ENCODE measurements at places on chromosomes 16 and 17. TPM values are rescaled to one million over a fixed set of nuclear protein-coding genes. Genes with fewer than 3 reads are reported as not detected.

COX6A2 gene
- not detected for total RNA-seq

- H3K36me3 ChIP-seq, result no peaks in the 10 kb centered on the region
- no peak for DNase-seq
Measured at GRCh38 chr16:50685462-50686063, 4.5 kb upstream of the SNX20 start.

CMTM2 gene
- 51.2 TPM for total RNA-seq

DNA sequence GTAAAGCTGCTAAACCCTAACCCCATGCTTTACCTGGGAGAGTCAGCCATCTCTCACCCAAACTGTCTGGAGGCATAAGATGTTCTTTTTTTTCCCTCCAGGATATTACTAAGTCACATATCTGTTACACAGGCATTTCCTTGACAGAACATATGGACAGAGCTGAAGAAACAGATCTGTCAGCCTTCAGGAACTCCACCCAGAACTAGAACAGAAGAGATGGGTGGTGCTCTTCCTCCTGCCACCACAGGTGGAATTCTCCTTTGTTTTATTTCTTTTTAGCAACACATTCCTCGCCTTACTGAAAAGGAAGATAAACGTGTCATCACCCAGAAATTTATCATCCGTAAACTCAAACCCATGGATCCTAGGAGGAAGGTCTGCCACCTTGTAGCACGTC, 8.8 kb downstream of the MYCBPAP start:
- no peaks in the 10 kb centered on the region for H3K27me3 ChIP-seq
- H3K36me3 ChIP-seq, result no peaks in the 10 kb centered on the region
- no peaks in the 10 kb centered on the region for H3K4me1 ChIP-seq
- no peak overlapping the region for H3K27ac ChIP-seq
- H3K4me3 ChIP-seq, result no peak overlapping the region

DNA sequence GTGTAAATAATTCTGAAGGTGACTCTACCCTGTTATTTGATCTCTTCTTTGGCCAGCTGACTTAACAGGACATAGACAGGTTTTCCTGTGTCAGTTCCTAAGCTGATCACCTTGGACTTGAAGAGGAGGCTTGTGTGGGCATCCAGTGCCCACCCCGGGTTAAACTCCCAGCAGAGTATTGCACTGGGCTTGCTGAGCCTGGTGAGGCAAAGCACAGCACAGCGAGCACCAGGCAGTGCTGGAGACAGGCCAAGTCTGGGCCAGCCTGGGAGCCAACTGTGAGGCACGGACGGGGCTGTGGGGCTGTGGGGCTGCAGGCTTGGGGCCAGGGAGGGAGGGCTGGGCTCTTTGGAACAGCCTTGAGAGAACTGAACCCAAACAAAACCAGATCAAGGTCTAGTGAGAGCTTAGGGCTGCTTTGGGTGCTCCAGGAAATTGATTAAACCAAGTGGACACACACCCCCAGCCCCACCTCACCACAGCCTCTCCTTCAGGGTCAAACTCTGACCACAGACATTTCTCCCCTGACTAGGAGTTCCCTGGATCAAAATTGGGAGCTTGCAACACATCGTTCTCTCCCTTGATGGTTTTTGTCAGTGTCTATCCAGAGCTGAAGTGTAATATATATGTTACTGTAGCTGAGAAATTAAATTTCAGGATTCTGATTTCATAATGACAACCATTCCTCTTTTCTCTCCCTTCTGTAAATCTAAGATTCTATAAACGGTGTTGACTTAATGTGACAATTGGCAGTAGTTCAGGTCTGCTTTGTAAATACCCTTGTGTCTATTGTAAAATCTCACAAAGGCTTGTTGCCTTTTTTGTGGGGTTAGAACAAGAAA, 5.1 kb downstream of the STH start:
- no peaks in the 10 kb centered on the region for H3K36me3 ChIP-seq
- no peaks in the 10 kb centered on the region for H3K4me1 ChIP-seq
- no peak for DNase-seq
- no peak overlapping the region for H3K4me3 ChIP-seq
- H3K27ac ChIP-seq, result no peak overlapping the region

DNA sequence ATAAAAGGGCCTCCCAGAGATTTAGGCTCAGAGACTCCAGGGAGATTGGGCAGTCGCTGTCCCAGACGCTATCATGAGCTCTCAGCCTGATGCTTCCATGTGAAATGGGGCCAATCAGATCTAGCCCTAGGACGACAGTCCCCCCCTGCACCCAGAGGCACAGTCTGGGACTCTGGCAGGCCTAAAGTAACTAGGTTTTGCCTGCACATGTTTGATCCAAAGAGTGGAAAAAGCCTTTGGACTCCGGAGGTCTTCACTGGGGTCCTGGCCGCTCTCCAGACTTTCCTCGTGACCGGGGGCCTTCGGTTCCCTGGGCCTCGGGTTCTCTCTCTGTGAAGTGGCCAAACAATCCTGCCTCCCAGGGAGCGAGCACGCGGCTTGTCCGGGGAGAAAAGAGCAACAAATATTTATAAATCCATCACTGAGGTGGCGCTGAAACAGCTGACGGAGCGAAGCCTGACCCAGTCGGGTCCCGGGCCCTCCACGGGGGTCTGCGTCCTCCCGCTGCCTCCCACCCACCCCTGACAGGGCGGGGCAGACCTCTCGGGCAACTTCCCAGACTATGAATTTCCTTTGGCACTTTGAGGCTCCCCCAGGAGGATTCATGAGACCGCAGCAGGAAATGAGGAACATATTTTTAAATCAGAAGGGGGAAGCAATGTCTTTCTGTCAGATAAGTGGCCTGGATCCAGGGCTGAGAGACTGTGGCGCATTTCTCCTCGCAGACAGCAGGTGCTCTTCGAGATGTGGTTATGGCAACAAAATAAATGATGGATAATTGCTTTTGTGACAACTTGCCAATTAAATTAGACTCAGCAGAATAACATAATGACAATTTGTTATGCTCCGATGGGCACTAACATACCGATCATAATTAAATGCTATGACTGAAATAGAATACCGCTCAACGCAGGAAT, 38.9 kb downstream of the MRPS23 start:
- H3K4me3 ChIP-seq, result peak overlapping the region; percentile 37
- H3K27me3 ChIP-seq, result no peaks in the 10 kb centered on the region
- H3K36me3 ChIP-seq, result no peaks in the 10 kb centered on the region
- peaks cover 12% of the 10 kb centered on the region for H3K4me1 ChIP-seq
- H3K27ac ChIP-seq, result peak overlapping the region; percentile 65
- DNase-seq, result no peak

PRAC1 gene
- total RNA-seq, result not detected

DNA sequence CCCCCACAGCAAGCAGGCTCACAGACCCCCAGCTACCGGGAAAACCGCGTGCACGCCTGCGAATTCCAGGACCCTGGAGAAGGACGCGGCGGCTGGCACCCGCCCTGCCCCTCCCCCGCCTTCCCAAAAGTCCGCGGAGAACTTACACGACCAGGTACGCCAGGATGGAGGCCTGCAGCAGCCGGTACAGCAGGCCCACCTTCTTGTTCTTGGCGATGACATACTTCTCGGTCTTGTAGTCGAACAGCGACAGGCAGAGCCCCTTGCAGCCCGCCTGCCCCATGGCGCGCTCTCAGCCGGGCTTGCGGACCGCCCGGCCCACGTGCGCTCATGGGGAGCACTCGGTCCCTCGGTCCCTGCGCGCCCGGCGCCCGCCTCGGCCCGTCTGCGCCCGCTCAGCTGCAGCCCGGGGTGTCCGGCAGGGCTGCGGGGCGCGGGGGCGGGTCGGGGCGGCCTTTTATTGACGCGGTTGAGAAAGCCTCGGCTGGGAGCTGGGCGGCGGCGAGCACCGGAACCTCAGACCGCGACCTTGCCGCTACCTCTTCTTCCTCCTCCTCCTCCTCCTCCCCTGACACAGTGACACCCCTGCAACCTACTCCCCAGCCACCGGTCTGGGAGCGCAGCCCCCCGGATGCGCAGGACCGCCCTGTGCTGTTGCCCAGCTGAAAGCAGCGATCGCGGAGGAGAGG, at the start of gene P2RX5:
TSS of gene P2RX5 (minus strand) at position 433 of the 689 bp plus-strand sequence. CDS start at position 283, 150 bp downstream.
- peaks cover 33% of the 10 kb centered on the region for H3K27me3 ChIP-seq
- H3K4me1 ChIP-seq, result peaks cover 3% of the 10 kb centered on the region
- peak within 1 kb of the TSS; percentile 75 for H3K27ac ChIP-seq
- H3K4me3 ChIP-seq, result peak within 1 kb of the TSS; percentile 53
- DNase-seq, result peak; percentile 95

MRPL38 gene
- 48.0 TPM for total RNA-seq

ATPAF2 gene
- 26.8 TPM for total RNA-seq

GRCh38 chr16:2774161-2774891, 2.8 kb downstream of the ELOB start:
- peaks cover 58% of the 10 kb centered on the region for H3K36me3 ChIP-seq
- no peak overlapping the region for H3K4me3 ChIP-seq
- H3K27ac ChIP-seq, result no peak overlapping the region
- no peaks in the 10 kb centered on the region for H3K27me3 ChIP-seq
- H3K4me1 ChIP-seq, result peaks cover 22% of the 10 kb centered on the region
- DNase-seq, result peak; percentile 58

- H3K36me3 ChIP-seq, result no peaks in the 10 kb centered on the region
- no peaks in the 10 kb centered on the region for H3K4me1 ChIP-seq
- no peak overlapping the region for H3K27ac ChIP-seq
- no peaks in the 10 kb centered on the region for H3K27me3 ChIP-seq
Measured at GRCh38 chr17:32854832-32855389, 22.0 kb downstream of the MYO1D start.

DNA sequence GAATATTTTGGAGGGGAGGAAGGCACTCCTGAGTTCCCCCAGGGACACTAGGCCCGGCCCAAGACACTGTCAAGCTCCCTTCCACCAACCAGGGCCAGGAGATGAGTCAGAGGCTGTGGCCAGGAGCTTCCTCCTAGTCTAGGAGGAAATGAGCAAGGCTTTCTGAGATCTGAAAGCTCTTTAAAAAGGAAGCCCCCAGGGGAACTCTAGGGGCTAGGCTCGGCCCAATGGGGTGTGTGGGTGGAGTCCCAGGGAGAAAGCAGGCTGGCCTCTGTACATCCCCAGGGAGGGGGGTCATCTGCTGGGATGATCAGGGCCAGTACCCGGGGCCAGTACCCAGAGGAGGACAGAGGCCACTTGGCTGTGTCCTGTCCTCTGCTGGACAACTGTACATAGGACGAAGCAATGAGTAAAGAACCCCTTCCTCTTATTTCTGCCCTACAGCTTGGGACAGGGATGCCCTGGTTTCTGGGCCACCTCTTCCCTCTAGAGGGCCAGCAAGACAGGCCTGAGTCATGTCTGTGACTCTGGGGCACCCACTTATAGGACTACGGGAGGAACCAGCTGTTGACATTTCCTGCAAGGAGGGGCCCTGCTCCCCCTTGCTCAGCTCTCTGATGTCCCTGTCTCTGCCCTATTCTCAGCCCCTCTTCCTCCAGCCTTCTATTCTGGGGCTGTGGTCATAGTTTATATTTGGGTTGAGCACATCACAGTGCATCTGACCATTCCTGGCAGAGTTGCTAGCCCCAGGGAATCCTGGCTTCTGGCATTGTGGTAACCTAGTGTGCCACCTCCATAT, 2.7 kb downstream of the FHOD1 start:
- H3K4me3 ChIP-seq, result peak overlapping the region; percentile 87
- H3K36me3 ChIP-seq, result peaks cover 35% of the 10 kb centered on the region
- H3K27ac ChIP-seq, result peak overlapping the region; percentile 89
- H3K27me3 ChIP-seq, result peaks cover 16% of the 10 kb centered on the region
- peaks cover 94% of the 10 kb centered on the region for H3K4me1 ChIP-seq
- DNase-seq, result peak; percentile 95

TM4SF5 gene
- total RNA-seq, result not detected

- DNase-seq, result no peak
- no peak overlapping the region for H3K27ac ChIP-seq
- peaks cover 24% of the 10 kb centered on the region for H3K36me3 ChIP-seq
- no peaks in the 10 kb centered on the region for H3K27me3 ChIP-seq
Measured at GRCh38 chr17:27548369-27548768, 82.6 kb upstream of the LGALS9 start.

- no peaks in the 10 kb centered on the region for H3K36me3 ChIP-seq
- no peak for DNase-seq
- H3K4me1 ChIP-seq, result peaks cover 89% of the 10 kb centered on the region
Measured at GRCh38 chr17:63558441-63558840, 8.2 kb downstream of the DCAF7 start.

CCL16 gene
- 1.9 TPM for total RNA-seq

GRIN2A gene
- not detected for total RNA-seq

DNA sequence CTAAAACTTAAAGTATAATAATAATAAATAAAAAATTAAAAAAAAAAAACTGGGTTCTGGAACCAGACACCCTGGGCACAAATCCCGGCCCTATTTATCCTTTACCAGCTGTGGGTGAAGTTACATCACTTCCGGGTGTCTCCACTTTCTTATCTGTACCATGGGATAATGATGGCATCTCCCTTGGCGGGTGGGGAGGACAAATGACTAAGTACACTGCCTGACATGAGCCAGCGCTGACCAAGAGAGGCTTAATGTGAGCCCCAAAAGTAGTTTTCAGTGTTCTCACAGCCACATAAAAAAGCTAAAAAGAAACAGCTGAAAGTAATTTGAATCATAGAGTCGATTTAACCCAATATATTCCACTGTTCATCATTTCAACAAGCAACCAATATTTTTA, 424.9 kb downstream of the SOX9 start:
- H3K27ac ChIP-seq, result no peak overlapping the region
- H3K36me3 ChIP-seq, result no peaks in the 10 kb centered on the region
- H3K4me1 ChIP-seq, result no peaks in the 10 kb centered on the region
- DNase-seq, result no peak
- H3K27me3 ChIP-seq, result no peaks in the 10 kb centered on the region

DNA sequence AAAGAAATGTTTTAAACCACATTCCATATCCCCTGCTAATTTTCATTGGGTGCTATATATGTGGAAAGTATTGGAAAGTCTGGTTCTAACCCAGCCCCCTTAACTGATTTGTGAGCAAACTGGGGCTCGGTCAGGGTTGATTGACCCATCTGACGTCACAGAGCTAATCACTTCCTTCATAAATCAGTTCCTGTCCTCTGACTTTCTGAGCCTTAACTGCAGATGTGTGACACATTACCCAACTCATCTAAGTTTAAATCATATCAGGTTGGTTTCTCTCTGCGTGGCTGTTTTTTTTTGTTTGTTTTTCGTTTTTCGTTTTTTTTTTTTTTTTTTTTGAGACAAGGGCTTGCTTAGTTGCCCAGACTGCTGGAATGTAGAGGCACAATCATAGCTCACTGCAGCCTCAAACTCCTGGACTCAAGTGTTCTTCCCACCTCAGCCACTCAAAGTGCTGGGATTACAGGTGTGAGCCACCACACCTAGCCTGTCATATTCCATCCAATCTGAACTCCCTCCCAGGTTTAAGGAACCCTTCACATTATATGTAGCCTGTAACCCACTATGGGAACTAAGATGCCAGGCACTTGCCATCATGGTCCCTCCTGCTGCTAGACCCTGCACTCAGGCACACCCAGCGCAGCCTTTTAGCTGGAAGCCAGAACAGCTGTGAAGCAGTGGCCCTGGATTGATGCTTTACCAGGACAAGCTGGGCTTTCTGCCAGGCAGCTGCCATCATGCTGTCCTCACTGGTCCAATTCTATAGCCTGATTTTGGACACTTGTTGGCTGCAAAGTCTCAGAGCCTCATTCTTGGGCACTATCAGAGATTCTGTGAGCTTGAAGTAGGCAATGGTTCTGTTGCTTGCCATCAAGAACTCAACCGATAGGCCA, 6.9 kb upstream of the BPTF start:
- DNase-seq, result peak; percentile 53
- H3K27ac ChIP-seq, result peak overlapping the region; percentile 2
- H3K4me1 ChIP-seq, result no peaks in the 10 kb centered on the region

MYH2 gene
- not detected for total RNA-seq

Data from spleen (tissue), 13 donors.